ENCODE measurements at places on chromosomes 4 and X.
A peak's percentile ranks its signal among the peaks of the same experiment; 100 is the strongest.

DNA sequence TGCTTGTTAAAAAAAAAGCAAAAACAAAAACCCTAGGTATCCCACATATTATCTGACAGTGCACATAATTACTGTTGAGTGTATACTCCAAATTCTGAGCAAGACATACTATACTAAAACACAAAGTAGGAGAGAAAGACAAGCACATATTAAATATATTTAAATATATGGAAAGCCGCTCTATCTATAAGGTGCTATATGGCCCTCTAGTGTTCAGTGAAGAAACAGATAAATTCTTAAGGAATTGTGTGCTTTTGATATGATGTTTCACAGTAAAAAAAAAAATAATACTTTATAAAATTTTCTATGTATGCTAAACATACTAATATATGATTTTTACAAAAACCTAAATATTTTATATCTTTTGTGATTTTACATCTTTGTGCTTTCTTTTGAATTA is 137.8 kb downstream of the FBXW7 start:
- no peak for DNase-seq

DNA sequence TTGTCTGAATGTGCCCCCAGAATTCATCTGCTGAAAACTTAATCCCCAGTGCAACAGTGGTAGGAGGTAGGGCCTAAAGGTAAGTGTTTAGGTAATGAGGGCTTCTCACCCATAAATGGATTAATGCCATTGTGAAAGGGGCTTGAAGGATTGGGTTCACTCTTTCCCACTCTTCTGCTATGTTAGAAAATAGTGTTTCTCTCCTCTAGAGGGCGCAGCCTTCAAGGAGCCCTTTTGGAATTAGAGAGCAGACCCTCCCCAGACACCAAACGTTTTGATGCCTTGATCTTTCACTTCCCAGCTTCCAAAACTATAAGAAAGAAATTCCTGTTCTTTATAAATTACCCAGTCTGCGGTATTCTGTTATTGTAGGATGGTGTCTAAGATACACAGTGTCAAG is 706.4 kb downstream of the SMARCA1 start:
- DNase-seq = no peak

DNA sequence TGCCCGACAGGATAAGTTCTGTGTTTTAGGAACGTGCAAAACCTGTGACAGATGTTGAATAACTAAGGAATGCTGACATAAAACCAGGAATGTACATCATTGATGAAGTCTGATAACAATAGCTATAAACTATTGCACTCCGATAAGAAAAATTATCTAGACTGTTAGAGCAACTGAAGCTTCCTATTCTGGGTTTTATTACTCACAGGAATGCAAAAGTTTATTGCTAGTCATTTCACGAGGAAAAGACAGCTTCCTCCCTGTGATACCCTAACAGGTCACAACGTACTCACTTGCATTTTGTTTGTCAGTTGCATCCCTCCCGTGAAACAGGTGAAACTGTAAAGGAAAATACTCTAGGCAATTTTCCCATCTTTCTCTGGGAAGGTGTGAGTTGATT is 65.9 kb downstream of the CLDN22 start:
- no peak for DNase-seq

DNA sequence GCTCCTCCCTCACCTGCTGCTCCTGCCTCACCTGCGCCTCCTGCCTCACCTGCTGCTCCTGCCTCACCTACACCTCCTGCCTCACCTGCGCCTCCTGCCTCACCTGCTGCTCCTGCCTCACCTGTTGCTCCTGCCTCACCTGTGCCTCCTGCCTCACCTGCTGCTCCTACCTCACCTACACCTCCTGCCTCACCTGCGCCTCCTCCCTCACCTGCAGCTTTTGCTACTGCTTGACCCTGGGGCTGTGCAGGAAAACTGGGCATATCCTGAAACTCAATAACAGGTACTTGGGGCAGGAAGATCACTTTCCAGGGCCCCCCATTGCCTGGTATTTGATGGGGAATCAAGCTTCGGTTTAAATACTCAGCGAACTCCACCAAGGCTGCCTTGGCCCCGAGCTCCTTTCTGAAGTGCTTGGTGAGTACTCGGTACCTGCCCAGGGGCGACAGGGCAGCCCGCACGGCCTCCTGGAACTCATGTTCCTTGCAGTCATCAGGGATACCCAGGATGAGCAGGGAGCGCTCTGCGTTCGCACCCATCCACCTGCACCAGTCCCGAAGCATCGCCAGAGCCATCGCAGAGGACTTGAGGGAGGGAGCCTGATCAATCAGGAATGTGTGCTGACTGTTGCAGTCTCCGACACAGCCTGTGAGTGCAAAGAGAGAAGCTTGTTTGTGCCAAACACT is 2.7 kb downstream of the PNMA6E start:
- no peak for DNase-seq

DNA sequence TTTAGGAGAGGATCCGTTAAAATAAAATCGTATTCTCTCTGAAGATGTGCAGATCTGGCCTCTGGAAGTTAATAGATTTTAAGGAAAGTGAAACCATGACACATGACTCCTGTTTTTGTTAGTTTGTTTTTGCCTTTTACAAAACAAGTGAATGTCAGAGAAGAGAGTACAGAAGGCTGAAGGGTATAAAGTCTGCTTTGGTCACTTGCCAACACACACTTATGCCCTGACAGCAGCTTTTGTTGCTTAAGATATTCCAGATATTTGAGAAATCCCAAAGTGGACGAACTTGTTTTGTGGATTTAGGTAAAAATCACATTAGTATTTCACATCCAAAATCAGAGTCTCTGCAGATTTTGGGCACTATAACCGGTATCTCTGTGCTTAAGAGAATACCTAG is 192.4 kb upstream of the RASGEF1B start:
- no peak for DNase-seq

GRCh38 chrX:134738986-134739740 is 80.9 kb upstream of the PLAC1 start:
- no peak for DNase-seq

DNA sequence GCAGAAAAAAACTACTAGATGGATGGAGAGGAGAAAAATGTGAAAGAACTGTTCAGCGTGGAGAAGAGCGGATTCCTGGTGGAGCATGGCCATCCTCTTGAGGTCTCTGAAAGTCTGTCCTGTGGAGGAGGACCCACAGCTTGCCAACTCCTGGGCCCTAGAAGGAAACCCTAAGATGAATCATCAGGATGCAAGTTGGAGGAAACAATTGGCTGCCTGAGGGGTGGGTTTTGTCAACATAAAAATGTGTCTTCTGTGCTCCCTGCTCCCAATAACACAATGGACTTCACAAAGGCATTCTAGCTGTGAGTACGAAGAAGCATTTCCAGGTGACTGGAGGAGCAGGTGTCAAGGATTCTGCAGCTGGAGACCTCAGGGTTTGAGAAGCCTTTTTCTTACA is 37.2 kb downstream of the CNGA2 start:
- DNase-seq = no peak

GRCh38 chrX:132953354-132953753 is 5.1 kb downstream of the HS6ST2 start:
- DNase-seq = no peak

GRCh38 chrX:80139564-80139963 is 125.0 kb downstream of the TBX22 start:
- no peak for DNase-seq

DNA sequence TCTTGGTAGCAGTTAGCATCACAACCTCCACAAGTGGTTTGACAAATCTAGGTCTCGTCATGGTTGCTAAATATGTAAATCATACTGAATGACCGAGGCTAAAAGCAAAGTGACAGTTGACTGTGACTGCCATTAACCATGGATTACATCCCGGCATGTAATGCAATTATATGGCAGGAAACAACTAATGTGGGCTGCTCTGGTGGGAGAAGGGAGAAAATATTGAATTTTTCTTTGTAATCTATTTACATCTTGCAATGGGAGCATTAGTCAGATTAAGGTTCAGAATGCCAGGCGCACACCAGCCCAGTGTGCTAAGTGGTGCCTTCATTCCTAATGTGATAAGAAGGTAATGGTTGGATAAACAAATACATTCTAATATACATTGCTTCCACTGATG is 35.8 kb downstream of the UNC5C start:
- DNase-seq = no peak

- DNase-seq = no peak
These were observed 1.1 kb upstream of the DKK2 start for GRCh38 chr4:107037199-107037584.

GRCh38 chr4:8146157-8146556 is 12.5 kb downstream of the ABLIM2 start:
- no peak for DNase-seq

DNA sequence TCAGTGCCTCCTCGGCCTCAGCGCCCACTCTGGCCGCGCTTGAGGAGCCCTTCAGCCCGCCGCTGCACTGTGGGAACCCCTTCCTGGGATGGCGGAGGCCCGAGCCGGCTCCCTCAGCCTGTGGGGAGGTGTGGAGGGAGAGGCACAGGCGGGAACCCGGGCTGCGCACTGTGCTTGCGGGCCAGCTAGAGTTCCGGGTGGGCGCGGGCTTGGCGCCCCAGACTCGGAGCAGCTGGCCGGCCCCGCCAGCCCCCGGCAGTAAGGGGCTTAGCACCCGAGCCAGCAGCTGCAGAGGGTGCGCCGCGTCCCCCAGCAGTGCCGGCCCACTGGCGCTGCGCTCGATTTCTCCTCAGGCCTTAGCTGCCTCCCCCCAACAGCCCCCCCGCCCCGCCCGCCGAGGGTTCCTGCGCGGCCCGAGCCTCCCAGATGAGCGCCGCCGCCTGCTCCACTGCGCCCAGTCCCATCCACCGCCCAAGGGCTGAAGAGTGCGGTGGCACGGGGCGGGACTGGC is 1137.0 kb downstream of the PCDH18 start:
- no peak for DNase-seq

GRCh38 chrX:72137846-72138495 is 6.3 kb upstream of the RTL5 start:
- no peak for DNase-seq

GRCh38 chr4:38154681-38155588 is 194.7 kb downstream of the PTTG2 start:
- no peak for DNase-seq

DNA sequence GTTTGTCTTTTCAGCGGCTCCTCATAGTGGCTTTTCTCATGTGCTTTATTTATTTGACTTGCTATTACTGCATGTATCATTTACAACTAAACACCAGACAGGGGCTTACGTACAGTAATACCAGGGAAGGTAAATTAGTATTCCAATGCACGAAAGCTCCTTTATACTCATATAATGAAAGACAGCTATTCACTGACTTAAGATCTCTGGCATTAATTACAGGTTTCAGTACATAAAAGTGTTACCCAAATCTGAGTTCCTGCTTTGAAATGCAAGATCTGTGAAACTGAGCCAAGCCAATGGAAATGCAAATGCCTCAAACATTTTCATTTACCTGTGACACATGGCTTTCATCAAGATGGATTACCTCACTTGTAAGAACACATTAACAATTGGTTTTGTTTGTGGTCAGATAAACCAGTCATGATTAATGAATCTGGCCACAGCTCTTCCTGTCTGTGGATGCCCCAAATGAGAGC is 107.2 kb downstream of the ANAPC4 start:
- no peak for DNase-seq

GRCh38 chr4:84847978-84848377 is 118.5 kb downstream of the WDFY3 start:
- DNase-seq = no peak

GRCh38 chrX:102712981-102713625 is 855 bp downstream of the GPRASP2 start:
- DNase-seq = no peak

GRCh38 chr4:25002681-25003080 is 28.1 kb downstream of the LGI2 start:
- DNase-seq = no peak

- DNase-seq = no peak
These were observed 28.5 kb upstream of the FGF2 start for GRCh38 chr4:122798101-122798500.

GRCh38 chrX:96568071-96568470 is 116.6 kb upstream of the DIAPH2 start:
- DNase-seq = no peak

DNA sequence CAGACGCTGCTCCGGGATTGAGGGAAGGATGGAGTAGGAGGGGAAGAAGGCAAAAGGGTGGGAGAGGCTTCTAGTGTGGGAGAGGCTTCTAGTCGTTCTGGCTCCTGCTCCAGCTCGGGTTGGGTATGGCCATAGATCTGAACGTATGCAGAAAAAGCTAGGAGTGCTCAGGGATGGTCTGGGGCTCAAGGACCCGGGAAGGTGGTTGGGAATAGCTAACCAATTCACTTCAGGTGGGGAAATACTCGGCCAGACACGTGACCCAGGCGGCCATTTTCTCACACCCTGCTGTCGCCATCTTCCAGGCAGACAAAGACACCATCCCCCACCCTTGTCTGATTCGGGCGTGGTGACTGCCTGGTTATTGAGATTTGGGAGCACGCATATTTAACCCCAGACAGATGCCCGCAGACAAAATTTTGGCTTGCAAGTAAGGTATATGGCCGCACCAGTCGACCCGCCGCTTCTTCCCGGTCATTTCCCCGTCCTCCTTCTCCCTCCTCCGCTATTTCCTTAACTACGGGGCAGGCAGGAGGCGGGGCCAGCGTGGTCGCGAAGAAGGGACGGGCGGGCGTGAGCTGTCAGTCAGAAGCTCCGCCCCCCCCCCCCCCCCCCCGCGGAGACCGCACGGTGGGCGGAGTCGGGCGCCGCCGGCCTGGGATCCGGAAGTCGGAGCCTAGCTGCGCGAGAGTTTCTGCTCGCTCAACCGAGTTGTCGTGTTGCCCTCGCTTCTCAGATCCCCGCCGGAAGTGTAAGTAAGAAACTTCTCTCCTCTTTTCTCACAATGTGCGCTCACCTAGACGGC is at the start of gene GNL3L:
Gene GNL3L, plus strand, starts transcription at position 668 of the 805 bp plus-strand sequence. CDS start 2,348 bp downstream, outside the sequence.
- DNase-seq = peak; percentile 70

GRCh38 chrX:72604112-72604511 is 31.5 kb upstream of the HDAC8 start:
- DNase-seq = no peak

DNA sequence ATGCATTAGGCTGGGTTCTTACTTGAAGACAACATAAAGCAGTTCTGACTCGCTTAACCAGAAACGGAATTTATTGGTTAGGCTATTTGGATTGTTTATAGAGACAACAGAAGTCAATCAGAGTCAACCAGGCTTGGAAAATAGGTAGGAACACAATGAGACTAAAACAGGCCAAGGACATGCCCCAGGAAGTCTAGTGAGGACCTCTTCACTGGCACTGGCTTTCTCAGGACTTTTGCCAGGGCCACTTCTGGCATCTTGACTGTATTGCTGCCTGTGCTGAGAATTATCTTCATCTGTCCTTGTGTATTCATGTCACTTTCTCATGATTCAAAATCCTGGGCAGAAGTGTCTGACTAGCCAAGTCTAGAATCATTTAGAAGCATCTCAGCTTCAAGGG is 19.6 kb downstream of the PGAM4 start:
- DNase-seq = no peak

DNA sequence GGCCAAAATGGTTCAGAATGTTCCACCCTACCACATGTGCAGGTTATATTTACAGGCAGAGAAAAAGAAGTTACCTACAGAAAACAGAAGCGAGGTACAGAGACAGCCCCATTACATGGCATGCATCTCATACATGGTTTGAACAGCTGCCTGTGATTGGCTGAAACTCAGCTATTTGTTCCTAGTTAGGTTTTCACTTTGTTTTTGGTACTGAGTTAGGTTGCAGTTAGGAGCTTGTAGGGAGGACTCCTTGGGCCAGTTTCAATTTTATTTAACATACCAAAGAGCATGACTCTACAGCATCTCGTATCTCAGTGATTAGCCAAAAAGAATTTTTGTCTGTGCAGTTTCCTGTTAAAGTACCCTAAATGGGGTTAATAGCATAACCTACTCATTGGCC is 392.0 kb downstream of the MAPK10 start:
- no peak for DNase-seq

- no peak for DNase-seq
These were observed 7.5 kb downstream of the FHDC1 start for GRCh38 chr4:152943672-152944071.

Measured in activated T-helper 9 cell treated with anti-CD3 and anti-CD28 coated beads, Interleukin-2, amount 50 U/mL, for 16 hours (primary cell).